Endothelial cell (in vitro differentiated cells): ENCODE measurements at places on chromosomes 5 and 9.

- peaks cover 23% of the 10 kb centered on the region for H3K4me1 ChIP-seq
- no peak overlapping the region for H3K27ac ChIP-seq
- no peaks in the 10 kb centered on the region for H3K27me3 ChIP-seq
- DNase-seq: no peak
- no peak overlapping the region for H3K4me3 ChIP-seq
Measured at GRCh38 chr9:126448865-126449577, 122.4 kb downstream of the MVB12B start.

DNA sequence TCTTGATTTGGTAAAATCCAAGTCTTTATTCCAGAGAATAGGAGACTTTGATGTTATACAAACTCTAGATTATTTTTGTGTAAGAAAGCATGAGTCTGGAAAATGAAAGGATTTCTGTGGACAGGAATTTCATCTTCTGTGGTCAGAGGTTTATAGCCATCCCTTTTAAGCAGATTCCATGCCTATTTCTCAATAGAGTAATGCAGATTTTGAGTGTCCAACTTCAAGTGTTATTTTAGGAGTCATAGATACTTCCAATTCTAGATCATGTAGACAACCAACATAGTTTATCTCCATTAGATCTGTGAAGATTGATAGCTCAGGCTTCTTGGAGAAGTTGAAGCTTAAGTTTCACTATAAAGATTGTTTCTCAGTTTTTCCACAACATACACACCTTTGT, 379.7 kb downstream of the PSAT1 start:
- peaks cover 3% of the 10 kb centered on the region for H3K4me1 ChIP-seq
- no peaks in the 10 kb centered on the region for H3K36me3 ChIP-seq
- no peak overlapping the region for H3K4me3 ChIP-seq

DNA sequence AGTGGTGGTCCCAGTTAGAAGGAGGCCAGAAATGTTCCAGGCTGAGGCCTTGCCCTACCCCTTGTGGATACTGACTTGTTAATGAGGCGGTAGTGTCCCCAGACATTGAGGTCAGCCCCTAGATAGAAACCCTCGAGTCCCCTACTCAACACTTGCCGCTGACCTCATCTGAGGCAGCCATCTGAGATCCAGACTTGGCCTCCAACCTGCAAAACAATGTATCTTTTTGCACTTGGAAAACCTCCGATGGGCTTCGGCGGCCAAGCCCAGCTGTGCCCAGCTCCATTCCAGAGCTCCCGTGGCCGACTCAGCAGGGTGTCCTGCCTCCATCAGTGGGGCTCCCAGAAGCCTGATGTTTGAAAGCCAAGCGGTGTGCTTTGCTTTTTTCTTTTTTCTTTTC, 122.1 kb downstream of the WNK2 start:
- H3K27ac ChIP-seq: no peak overlapping the region
- H3K4me3 ChIP-seq: no peak overlapping the region

- H3K4me1 ChIP-seq: peaks cover 15% of the 10 kb centered on the region
- H3K27ac ChIP-seq: no peak overlapping the region
- no peak for DNase-seq
- H3K27me3 ChIP-seq: peaks cover 4% of the 10 kb centered on the region
- H3K4me3 ChIP-seq: no peak overlapping the region
Measured at GRCh38 chr5:131579917-131580671, 54.9 kb downstream of the RAPGEF6 start.

GRCh38 chr5:174872271-174872670, 147.9 kb downstream of the MSX2 start:
- peaks cover 4% of the 10 kb centered on the region for H3K4me1 ChIP-seq
- H3K27ac ChIP-seq: no peak overlapping the region
- H3K4me3 ChIP-seq: no peak overlapping the region
- no peak for DNase-seq

- DNase-seq: no peak
- peaks cover 13% of the 10 kb centered on the region for H3K27me3 ChIP-seq
- peaks cover 22% of the 10 kb centered on the region for H3K4me1 ChIP-seq
- H3K27ac ChIP-seq: no peak overlapping the region
Measured at GRCh38 chr9:129549684-129550083, 71.2 kb downstream of the C9orf50 start.

- H3K36me3 ChIP-seq: peaks cover 11% of the 10 kb centered on the region
- H3K4me3 ChIP-seq: peak overlapping the region; percentile 99
- peaks cover 31% of the 10 kb centered on the region for H3K4me1 ChIP-seq
Measured at GRCh38 chr9:3526997-3527940, 1.5 kb upstream of the RFX3 start.

DNA sequence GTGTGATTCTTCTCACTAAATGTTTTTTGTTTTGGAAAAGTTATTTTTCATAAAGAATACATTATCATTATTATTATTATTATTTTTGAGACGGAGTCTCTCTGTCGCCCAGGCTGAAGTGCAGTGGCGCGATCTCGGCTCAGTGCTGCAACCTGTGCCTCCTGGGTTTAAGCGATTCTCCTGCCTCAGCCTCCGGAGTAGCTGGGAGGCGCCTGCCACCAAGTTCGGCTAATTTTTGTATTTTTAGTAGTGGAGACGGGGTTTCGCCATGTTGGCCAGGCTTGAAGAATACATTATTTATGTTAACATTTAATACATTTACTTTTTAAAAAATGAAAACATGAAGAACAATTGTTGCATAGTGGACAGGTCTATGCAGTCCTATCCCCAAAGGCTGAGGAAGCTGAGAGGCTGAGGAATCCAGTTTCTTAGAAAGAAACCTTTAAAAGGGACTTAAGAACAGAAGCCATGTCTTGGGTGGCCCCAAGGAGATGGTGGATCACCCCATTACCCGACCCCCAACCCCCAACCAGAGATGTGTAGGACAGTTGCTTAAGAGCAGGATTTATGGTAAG, 2.0 kb downstream of the TMEM38B start:
- peaks cover 3% of the 10 kb centered on the region for H3K27me3 ChIP-seq
- no peak overlapping the region for H3K27ac ChIP-seq
- DNase-seq: no peak

- H3K27me3 ChIP-seq: peaks cover 6% of the 10 kb centered on the region
- H3K36me3 ChIP-seq: peaks cover 3% of the 10 kb centered on the region
- H3K4me3 ChIP-seq: no peak overlapping the region
- no peak overlapping the region for H3K27ac ChIP-seq
- H3K4me1 ChIP-seq: peaks cover 3% of the 10 kb centered on the region
Measured at GRCh38 chr9:93422977-93423616, 28.4 kb upstream of the FAM120A start.

DNA sequence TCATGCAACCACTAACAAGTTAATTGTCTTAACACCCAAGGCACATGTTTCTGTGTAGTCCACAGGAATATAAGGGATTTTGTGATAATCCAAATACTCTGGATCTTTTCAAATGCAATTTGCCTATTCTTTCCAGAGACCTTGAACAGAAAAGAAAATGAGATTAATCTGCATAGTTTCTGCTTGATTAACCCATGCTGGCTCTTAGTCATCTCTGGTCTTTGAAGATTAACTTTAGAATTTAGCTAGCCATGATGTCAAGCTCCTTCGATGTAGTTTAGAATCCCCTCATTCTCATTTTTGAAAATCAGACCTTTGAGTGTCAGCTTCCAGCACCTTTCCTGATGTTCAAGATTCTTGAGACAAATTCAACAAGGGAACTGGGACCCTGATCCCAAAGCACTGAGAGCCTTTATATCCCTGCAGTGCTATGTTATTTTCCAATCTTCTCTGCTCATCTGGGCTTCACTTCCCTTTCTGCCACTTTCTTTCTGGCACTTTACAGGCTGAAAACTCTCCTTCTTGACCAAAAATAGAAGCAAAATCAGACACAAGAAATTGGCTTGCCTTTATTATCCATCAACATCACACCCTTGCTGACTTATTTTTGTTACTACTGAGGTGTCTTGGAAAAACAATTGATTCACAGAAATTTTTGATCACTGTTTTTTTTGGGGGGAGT, 155.5 kb downstream of the PALM2AKAP2 start:
- H3K27me3 ChIP-seq: no peaks in the 10 kb centered on the region
- H3K4me1 ChIP-seq: peaks cover 34% of the 10 kb centered on the region
- no peak overlapping the region for H3K4me3 ChIP-seq
- no peaks in the 10 kb centered on the region for H3K36me3 ChIP-seq

DNA sequence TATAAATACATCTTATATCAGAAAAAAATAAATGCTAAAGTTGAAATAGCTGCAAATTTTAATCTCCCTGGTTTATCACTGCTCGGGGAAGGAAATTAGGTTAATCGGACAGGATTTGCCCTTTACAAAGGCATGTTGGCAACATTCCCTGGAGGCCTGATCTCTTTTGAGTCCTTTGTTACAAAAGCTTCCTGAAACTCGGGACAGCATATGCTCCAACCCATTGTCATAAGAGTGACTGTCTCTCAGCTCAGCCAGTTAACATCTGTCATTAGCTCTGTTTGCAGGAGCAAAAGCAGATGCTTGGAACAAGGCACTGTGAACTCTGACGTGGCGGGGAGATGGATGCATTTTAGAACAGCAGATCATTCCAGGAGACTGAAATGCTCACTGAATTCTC, 80.6 kb downstream of the MYO10 start:
- H3K27me3 ChIP-seq: peaks cover 7% of the 10 kb centered on the region
- H3K4me3 ChIP-seq: no peak overlapping the region
- peaks cover 14% of the 10 kb centered on the region for H3K36me3 ChIP-seq
- peak overlapping the region; percentile 34 for H3K27ac ChIP-seq
- peak; percentile 24 for DNase-seq
- peaks cover 48% of the 10 kb centered on the region for H3K4me1 ChIP-seq

DNA sequence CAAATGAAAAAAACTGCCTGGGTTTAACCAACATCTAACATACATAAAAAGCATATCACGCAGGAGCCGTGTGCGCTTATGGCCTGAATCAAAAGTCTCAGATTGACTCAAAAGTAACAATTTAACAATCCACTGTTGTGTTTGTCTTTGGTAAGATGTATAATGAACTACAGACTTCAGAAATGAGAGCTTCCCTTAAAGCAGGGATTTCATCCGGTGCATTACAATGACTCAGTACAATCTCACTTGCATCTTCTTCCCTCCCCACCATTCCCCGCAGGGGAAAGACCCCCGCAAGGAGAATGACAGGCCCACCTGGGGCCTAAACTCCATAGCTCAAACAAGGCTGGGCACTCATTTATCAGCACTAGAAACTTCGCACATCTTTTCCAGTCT, 1.4 kb downstream of the ZFR start:
- H3K27me3 ChIP-seq: peaks cover 8% of the 10 kb centered on the region
- H3K4me1 ChIP-seq: peaks cover 30% of the 10 kb centered on the region
- DNase-seq: no peak
- peak overlapping the region; percentile 69 for H3K27ac ChIP-seq
- H3K4me3 ChIP-seq: peak overlapping the region; percentile 96

DNA sequence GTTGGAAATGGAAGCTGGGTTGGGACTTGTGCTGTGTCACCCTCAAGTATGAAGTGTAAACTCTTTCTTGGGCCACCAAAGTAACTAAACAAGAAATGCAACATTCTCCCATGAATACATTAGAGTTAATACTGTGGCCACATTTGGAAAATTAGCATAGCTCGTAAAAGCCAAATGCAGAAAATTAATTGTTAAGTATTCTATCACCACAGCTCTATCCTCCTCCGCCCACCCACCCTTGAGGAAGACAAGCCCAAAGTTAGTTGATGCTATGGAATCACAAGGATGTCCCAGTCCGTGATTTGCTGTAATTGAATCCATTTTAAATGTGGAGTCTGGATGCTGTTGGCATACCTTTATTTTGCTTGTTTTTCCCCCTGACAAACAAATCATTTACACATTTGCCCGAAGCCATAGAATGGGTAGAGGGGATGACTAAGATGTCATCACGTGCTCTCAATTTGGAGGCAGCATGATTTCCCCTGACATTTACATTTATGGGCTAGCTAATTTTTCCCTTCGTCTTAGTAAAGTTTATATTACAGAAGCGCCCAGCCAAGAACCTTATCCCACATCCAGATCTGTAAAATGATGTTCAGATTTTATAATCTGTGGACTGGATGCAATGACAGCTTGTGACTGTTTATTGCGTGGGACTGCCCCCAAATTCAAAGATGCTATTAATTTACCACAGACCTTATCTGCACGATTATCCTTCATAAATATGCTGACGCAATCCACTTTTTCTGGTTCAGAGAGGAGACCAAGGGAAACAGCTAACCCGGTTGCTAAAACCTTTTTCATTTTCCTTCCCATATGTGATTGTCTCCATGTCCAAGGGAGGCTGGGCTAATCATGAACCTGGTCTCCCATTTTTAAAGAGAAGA, 3.7 kb downstream of the MSX2 start:
- H3K4me1 ChIP-seq: peaks cover 10% of the 10 kb centered on the region
- H3K36me3 ChIP-seq: no peaks in the 10 kb centered on the region
- H3K27me3 ChIP-seq: peaks cover 28% of the 10 kb centered on the region
- DNase-seq: no peak
- H3K4me3 ChIP-seq: no peak overlapping the region
- no peak overlapping the region for H3K27ac ChIP-seq

DNA sequence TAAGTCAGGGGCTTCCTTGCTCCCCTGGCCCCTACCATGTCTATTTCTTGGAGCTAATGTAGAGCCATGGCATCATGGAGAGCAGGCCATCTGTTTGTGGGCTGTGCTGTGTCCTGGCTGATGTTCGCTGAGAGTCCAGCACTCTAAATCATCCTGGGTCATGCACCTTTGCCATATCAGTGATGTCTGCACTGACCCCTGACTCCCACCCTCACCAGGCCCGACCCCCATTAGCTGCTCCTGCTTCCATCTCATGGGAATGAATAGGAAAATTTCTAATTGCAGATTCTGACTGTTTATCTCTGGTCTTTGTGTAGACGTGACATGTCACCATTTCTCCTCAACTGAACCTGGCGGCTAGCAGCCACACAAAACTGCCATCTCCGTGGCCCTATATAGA, 236.9 kb downstream of the NSG2 start:
- no peak for DNase-seq
- no peak overlapping the region for H3K4me3 ChIP-seq
- peaks cover 2% of the 10 kb centered on the region for H3K27me3 ChIP-seq
- no peak overlapping the region for H3K27ac ChIP-seq
- H3K4me1 ChIP-seq: no peaks in the 10 kb centered on the region
- no peaks in the 10 kb centered on the region for H3K36me3 ChIP-seq

DNA sequence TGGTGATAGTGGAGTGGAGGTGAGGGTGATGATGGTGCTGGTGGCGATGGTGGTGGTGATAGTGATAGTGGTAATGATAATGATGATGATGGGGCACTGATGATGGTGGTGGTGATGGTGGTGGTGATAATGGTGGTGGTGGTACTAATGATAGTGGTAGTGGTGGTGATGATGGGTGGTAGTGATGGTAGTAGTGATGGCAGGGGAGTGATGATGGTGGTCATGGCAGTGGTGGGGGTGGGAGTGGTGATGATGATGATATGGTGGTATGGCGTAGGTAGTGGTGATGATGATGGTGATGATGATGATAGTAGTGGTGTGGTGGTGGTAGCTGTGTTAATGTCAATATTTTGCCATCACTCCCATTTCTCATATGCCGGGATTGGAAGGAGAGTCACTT, 44.5 kb upstream of the ORM1 start:
- peaks cover 40% of the 10 kb centered on the region for H3K36me3 ChIP-seq
- no peak overlapping the region for H3K27ac ChIP-seq
- peak overlapping the region; percentile 68 for H3K4me3 ChIP-seq
- no peak for DNase-seq

DNA sequence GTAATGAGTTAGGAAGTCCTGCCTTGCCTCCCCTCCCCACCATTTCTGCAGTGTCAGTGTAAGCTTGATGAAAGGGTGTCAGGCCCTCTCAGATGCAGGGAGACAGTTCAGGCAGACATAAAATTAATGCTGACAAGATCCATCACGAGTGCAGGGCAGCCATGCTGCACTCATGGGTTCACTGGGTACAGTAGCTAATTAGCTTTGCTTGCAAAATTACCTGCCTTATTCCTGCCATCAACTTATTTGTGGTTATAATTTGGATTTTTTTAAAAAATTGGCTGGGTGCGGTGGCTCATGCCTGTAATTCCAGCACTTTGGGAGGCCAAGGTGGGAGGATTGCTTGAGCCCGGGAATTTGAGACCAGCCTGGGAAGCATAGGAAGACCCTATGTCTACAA, 17.9 kb downstream of the GALNT12 start:
- H3K4me1 ChIP-seq: peaks cover 9% of the 10 kb centered on the region
- no peak overlapping the region for H3K27ac ChIP-seq
- H3K36me3 ChIP-seq: no peaks in the 10 kb centered on the region
- H3K4me3 ChIP-seq: no peak overlapping the region
- H3K27me3 ChIP-seq: peaks cover 3% of the 10 kb centered on the region
